A172 (cell line): ENCODE measurements at places on chromosomes 4 and X.

- DNase-seq: no peak
These were observed 36.7 kb downstream of the CLNK start for GRCh38 chr4:10647846-10648245.

GRCh38 chr4:93299118-93299517, 529.4 kb upstream of the ATOH1 start:
- DNase-seq: no peak

DNA sequence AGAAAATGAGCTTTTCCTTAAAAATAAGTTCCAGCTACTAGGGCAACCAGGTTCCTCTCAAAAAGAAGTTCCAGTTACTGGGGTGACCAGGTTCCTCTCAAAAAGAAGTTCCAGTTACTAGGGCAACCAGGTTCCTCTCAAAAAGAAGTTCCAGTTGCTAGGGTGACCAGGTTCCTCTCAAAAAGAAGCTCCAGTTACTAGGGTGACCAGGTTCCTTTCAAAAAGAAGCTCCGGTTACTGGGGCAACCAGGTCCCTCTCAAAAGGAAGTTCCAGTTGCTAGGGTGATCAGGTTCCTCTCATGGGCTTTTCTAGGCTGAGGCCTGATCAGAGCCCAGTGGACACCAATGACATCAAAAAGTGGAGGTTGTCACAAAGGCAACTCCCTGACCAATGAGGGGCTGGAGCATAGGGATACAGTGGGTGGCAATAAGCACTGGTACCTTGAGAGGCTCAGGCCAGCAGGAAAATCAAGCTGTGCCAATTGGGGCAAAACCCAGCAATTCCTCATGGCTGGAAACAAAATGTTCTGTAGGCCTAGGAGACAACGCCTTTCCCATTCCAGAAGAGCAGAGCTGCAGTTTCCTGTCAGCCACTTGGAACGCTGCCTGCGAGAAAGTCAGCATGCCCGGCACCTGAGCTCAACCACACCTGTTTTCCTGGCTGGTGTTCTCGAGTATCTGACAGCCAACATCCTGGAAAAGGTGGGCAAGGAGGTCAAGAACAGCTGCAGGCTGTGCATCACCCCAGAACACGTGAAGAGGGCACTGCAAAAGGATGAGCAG, 12.3 kb upstream of the SYTL5 start:
- DNase-seq: peak; percentile 18

- DNase-seq: no peak
These were observed 902.6 kb downstream of the C4orf33 start for GRCh38 chr4:129998436-129999150.

- no peak for DNase-seq
These were observed 54.4 kb downstream of the FAM53A start for GRCh38 chr4:1629699-1630083.
